HCT116 (cell line): ENCODE measurements at places on chromosomes 5 and 9. TPM values are rescaled to one million over a fixed set of nuclear protein-coding genes. Genes with fewer than 3 reads are reported as not detected.

DNA sequence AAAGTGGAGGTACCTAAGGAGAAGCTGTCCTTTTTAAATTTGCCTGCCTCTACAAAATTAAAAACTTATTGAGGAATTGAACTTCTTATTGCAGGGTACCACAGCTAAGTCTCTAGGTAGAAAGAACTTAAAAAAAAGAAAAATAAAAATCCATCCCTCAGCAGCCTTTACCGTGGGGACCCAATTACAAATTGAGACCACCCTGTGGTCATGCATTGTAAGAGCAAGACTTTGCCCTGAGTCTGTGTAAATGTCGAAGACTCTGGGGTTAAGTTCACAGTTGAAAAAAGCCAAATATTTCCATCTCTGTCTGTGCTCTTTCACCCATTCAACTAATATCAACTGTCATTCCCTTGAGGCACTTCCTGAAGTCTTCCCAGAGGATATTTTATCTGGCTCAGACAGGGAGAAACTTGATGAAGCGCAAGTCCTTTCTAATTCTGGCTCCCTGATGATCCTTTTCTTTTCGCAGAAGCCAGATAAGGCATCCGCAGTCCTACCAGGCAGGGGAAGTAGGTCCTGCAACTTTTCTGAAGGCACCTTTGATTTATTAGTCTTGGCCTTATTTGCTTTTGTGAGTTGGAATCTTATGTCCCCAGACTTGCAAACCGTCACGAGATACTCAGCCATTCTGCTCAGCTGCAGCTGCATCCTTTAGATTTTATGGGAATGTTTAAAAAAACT, 323.8 kb upstream of the WWC1 start:
- H3K4me3 ChIP-seq, result no peak overlapping the region
- no peaks in the 10 kb centered on the region for H3K4me1 ChIP-seq
- no peak overlapping the region for H3K27ac ChIP-seq
- DNase-seq, result no peak
- no peaks in the 10 kb centered on the region for H3K36me3 ChIP-seq

The CNTNAP3B gene
- 24.3 TPM for total RNA-seq

- no peaks in the 10 kb centered on the region for H3K36me3 ChIP-seq
- H3K27ac ChIP-seq, result no peak overlapping the region
- H3K27me3 ChIP-seq, result no peaks in the 10 kb centered on the region
- no peaks in the 10 kb centered on the region for H3K4me1 ChIP-seq
- DNase-seq, result no peak
Observed at GRCh38 chr5:22567983-22568382, 285.2 kb downstream of the CDH12 start.

GRCh38 chr9:123127512-123128075, 94.1 kb downstream of the GPR21 start:
- H3K27ac ChIP-seq, result no peak overlapping the region
- H3K36me3 ChIP-seq, result peaks cover 5% of the 10 kb centered on the region; the same call in 1 of the 2 replicates
- no peak for DNase-seq
- H3K27me3 ChIP-seq, result no peaks in the 10 kb centered on the region

DNA sequence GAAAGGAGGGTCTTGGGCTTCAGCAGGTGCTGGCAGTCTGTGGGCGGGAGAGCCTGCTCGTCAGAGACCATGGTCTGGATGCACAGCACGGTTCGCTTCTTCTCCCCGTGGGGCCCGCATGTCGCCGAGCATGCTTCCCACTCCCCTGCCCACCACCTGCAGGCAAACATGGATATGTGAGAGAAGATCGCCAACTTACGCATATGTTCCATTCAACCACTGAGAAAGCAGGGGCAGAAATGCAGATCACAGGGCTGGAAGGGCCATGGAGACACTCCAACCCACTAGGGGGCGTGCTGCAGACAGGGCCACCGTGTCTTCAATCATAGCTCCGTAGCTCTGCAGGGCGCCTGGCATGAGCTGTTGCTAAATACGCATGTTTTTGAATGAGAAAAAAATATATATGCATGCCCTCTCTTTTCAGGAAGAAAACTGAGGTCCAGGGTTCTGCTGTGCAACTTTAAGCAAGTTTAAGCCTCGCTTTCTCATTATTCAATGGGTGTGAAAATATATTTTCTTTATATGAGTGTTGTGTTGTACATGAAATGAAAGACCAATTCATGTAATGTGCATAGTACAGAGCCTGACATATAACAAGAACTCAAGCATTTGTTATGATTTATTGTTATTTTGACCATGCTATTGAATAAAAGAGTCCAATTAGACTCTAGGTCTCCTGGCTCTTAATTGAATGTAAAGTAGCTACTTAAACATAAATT, 148.0 kb downstream of the TARS1 start:
- DNase-seq, result peak; percentile 47
- no peaks in the 10 kb centered on the region for H3K4me1 ChIP-seq
- no peaks in the 10 kb centered on the region for H3K36me3 ChIP-seq
- H3K27ac ChIP-seq, result no peak overlapping the region

DNA sequence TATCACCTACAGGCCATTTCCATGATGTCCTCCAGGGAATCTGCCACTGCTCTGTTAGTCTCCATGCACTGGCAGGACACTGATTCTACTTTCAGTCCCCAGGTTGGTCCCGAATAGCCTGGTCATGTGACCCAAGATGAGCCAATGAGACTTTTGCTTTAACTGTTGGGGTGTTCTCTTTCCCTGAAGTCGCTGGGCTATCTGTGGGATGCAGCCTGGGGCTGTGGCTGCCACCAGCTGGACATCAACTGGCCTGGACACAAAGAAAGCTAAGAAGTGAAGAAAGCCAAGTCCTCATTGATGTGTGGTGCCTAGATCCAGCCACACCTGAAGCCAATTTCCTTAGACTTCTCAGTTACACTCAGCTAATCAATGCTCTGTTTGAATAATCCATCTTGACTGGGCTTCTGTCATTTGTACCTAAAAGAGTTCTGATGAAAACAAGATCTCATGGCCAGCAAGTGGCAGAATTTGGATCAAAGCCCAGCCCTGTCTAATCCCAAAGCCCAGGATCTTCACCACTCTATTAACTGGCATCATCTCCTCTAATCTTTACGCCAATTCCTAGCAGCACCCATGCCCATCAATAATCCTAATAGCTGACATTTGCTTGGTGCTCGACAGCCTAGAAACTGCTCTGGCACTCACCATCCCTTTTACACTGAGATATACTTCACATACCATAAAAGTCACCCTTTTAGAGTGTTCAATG, 37.0 kb downstream of the SH3PXD2B start:
- H3K4me1 ChIP-seq, result peaks cover 10% of the 10 kb centered on the region
- H3K27ac ChIP-seq, result no peak overlapping the region
- H3K4me3 ChIP-seq, result no peak overlapping the region
- H3K36me3 ChIP-seq, result no peaks in the 10 kb centered on the region; the same call in none of the 2 replicates
- H3K27me3 ChIP-seq, result no peaks in the 10 kb centered on the region

DNA sequence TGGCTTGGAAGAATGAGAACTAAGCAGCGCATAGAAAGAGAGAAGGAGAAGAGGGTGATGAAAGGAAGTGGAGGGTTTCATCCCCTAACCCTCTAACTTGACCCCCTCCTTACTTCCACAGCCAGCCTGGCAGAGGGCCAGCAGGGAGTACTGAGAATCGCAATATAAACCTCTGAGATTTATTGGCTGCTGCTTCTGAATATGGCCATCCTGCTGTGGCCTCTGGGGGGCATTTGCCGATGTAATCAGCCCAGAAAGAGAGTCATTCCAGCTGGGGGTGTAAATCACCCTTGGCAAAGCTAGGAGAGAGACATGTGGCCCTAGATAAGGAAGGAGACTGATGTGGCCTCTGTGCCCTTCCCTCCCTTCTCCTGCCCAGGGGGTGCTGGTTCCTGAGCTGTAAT, 960 bp upstream of the GFRA3 start:
- no peak overlapping the region for H3K27ac ChIP-seq
- no peaks in the 10 kb centered on the region for H3K27me3 ChIP-seq
- no peaks in the 10 kb centered on the region for H3K4me1 ChIP-seq
- DNase-seq, result no peak
- no peaks in the 10 kb centered on the region for H3K36me3 ChIP-seq

- DNase-seq, result no peak
- H3K27ac ChIP-seq, result no peak overlapping the region
- H3K4me3 ChIP-seq, result no peak overlapping the region
- peaks cover 15% of the 10 kb centered on the region for H3K27me3 ChIP-seq
- no peaks in the 10 kb centered on the region for H3K4me1 ChIP-seq
Observed at GRCh38 chr5:169192536-169192935, 108.4 kb downstream of the SLIT3 start.

GRCh38 chr5:131270809-131271208, 7.0 kb downstream of the CDC42SE2 start:
- no peaks in the 10 kb centered on the region for H3K36me3 ChIP-seq
- no peak for DNase-seq
- H3K4me1 ChIP-seq, result peaks cover 31% of the 10 kb centered on the region
- no peak overlapping the region for H3K27ac ChIP-seq

- peaks cover 26% of the 10 kb centered on the region; the same call in 1 of the 2 replicates for H3K27me3 ChIP-seq
- H3K4me1 ChIP-seq, result no peaks in the 10 kb centered on the region
- H3K27ac ChIP-seq, result no peak overlapping the region
- H3K36me3 ChIP-seq, result no peaks in the 10 kb centered on the region
- no peak for DNase-seq
- H3K4me3 ChIP-seq, result no peak overlapping the region
Observed at GRCh38 chr9:292915-293314, 78.2 kb downstream of the DOCK8 start.

DNA sequence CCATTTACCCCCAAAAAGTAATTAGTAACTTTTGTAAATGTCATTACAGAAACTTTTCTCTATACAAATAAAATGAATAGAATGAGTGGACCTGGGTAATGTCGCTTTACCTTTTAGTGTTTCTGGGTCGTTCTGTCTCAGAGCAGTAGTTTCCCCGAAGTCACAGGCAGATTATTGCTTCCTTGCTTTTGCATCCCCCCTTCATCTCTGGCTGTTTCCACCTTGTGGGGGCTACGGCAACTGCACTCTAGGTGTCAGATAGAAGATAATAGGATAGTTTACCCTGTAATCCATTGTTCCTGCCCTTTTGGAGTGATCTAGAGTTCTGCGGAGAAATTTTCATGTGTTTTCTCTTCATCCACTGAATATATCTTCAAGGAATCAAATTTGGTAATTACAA, 68.7 kb downstream of the PRR16 start:
- no peaks in the 10 kb centered on the region for H3K4me1 ChIP-seq
- no peaks in the 10 kb centered on the region for H3K36me3 ChIP-seq

- DNase-seq, result no peak
- no peaks in the 10 kb centered on the region for H3K36me3 ChIP-seq
- no peak overlapping the region for H3K4me3 ChIP-seq
- H3K27me3 ChIP-seq, result no peaks in the 10 kb centered on the region
- H3K27ac ChIP-seq, result no peak overlapping the region
- H3K4me1 ChIP-seq, result no peaks in the 10 kb centered on the region
Observed at GRCh38 chr5:52419357-52419756, 368.4 kb upstream of the ITGA1 start.

GRCh38 chr5:169280286-169280685, 20.7 kb downstream of the SLIT3 start:
- DNase-seq, result no peak
- no peak overlapping the region for H3K27ac ChIP-seq
- H3K27me3 ChIP-seq, result 0 out of 2 replicates have a peak, but pooled peaks cover 6% of the 10 kb centered on the region
- H3K4me1 ChIP-seq, result no peaks in the 10 kb centered on the region
- no peaks in the 10 kb centered on the region for H3K36me3 ChIP-seq

DNA sequence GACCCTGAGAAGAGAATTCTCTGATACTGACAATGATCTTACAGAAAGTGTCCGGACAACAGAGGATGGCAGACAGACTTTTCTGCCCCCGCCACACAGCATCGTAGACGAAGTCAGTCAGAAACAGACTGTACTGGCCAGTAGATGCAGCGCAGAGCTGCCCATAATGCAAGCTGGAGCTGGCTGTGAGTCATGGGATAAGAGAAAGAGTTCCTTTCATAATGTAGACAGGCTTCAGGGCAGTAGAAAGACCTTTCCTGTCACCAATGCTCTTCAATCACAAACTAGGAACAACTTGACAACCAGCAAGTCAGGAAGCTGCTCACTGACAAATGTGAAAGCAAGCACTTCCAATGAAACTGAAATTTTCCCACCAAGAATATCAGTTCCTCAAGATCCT, 5.1 kb downstream of the SPATA31D1 start:
- peaks cover 9% of the 10 kb centered on the region; the same call in 1 of the 2 replicates for H3K27me3 ChIP-seq
- H3K36me3 ChIP-seq, result no peaks in the 10 kb centered on the region
- H3K27ac ChIP-seq, result no peak overlapping the region
- no peak for DNase-seq

DNA sequence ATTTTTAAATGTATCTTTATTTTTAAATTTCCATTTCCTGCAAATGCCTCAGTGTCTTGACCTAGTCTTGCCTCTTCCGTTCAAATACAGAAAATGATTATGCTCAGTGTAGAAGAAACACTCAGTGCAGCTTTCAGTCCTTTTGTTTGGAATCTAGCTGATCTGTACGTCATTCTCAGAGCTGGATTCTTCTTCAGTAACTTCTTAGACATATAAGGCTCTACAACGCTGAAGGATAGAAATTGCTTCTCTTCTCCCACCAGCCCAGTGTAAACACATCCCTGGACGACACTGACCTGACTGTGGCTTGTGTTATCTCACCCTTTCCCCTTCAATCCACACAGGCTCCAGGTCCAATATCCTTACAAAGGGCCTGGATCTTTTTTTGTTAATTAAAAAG, 3.2 kb upstream of the ALDH1B1 start:
- no peak overlapping the region for H3K27ac ChIP-seq
- peaks cover 5% of the 10 kb centered on the region; the same call in 1 of the 2 replicates for H3K4me1 ChIP-seq
- H3K4me3 ChIP-seq, result no peak overlapping the region
- no peaks in the 10 kb centered on the region for H3K27me3 ChIP-seq
- DNase-seq, result no peak

GRCh38 chr5:174159327-174160114, 114.0 kb downstream of the NSG2 start:
- H3K36me3 ChIP-seq, result no peaks in the 10 kb centered on the region
- H3K4me1 ChIP-seq, result peaks cover 6% of the 10 kb centered on the region

- DNase-seq, result no peak
- H3K4me1 ChIP-seq, result no peaks in the 10 kb centered on the region
- H3K27me3 ChIP-seq, result no peaks in the 10 kb centered on the region
- no peak overlapping the region for H3K4me3 ChIP-seq
- H3K36me3 ChIP-seq, result no peaks in the 10 kb centered on the region
- H3K27ac ChIP-seq, result no peak overlapping the region
Observed at GRCh38 chr5:127969002-127969401, 114.6 kb upstream of the SLC12A2 start.

GRCh38 chr9:2413160-2413805, 208.3 kb upstream of the VLDLR start:
- no peak overlapping the region for H3K27ac ChIP-seq
- H3K36me3 ChIP-seq, result no peaks in the 10 kb centered on the region
- no peak overlapping the region for H3K4me3 ChIP-seq
- no peak for DNase-seq

- no peaks in the 10 kb centered on the region for H3K36me3 ChIP-seq
- H3K27ac ChIP-seq, result no peak overlapping the region
- H3K27me3 ChIP-seq, result no peaks in the 10 kb centered on the region
- no peak for DNase-seq
Observed at GRCh38 chr9:2289263-2289662, 274.1 kb downstream of the SMARCA2 start.

The CCDC152 gene
- not detected for total RNA-seq

DNA sequence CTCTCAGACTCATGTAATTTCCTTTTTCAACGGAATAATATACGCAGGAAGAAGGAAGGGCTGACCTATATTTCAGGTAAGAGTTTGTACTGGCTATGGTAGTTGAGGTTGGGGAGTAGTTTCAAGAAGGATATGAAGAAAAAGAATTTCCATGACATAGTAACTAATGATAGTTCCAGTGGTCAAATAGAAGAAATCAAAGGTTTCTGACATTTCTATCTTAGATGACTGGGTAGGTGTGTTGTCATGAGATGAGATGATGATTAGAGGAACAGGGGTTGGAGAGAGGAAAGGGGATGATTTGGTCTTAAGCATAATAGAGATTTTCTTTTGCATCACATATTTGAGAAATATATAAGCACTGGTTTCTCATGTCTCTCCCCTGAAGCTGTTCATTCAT, 166.0 kb downstream of the SPATA31D1 start:
- no peaks in the 10 kb centered on the region; the same call in 1 of the 2 replicates for H3K27me3 ChIP-seq
- no peak overlapping the region for H3K4me3 ChIP-seq
- no peaks in the 10 kb centered on the region for H3K4me1 ChIP-seq
